ENCODE measurements at places on chromosomes 1 and 21.

- peak; percentile 80 for DNase-seq
Measured at GRCh38 chr1:213244664-213245091, 193.6 kb downstream of the RPS6KC1 start.

GRCh38 chr1:212518188-212519054 lies 85.7 kb downstream of the NENF start:
- no peak for DNase-seq

- no peak for DNase-seq
Measured at GRCh38 chr1:204454476-204454875, 40.1 kb downstream of the PIK3C2B start.

DNA sequence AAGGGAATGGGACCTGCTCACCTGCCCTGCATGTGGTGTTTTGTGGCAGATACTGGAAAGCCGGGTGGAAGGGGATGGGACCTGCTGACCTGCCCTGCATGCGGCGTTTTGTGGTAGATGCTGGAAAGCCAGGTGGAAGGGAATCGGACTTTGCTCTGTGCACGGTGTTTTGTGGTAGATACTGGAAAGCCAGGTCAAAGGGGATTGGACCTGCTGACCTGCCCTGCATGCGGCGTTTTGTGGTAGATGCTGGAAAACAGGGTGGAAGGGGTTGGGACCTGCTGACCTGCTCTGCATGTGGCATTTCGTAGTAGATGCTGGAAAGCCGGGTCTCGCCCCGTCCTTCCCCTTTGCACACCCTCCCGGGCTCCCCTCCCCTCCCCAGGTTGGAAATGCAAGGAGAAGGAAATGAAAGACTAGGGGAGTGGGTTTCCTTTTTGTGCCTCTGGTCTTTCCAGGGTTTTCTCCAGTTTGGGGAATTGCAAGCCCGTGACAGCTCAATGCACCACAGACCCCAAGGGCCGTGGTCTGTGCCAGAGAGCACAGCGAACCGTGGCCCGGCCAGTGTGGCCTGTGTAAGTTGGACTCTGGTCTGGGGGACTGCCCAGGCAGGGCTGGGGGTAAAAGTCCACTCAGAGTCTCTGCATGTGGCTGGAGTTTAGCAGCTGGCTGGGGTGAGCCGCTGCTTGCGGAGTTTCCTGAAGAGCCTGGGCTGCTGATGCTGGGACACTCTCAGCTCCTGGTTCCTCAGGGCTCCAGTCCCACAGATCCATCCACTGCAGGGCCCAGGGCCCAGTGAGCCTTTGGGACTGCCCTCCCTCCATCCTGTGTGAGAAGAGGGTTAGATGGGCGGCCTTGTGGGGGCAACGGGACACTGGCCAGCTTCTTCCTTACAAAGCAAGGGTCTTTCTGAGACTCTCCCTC lies 105.5 kb downstream of the CRYAA start:
- DNase-seq = no peak

DNA sequence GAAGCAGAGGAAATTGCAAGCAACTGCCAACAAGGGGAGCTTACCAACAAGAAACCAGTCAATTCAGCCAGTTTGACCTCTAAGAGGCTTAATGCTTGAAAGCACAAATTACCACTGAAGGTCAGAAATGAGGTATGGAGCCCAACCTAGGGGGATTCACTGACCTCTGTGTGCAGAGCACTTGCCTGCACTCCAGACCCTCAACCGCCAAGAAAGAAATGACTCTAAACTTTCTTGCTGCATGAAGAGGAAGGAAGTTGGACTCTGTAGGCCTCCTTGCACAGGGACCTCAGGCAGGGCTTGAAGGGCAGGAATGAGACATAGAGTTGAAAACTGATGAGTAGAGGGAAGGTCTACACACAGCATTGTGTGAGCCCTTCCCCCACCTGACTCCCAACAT lies 10.0 kb downstream of the ARMH1 start:
- no peak for DNase-seq

DNA sequence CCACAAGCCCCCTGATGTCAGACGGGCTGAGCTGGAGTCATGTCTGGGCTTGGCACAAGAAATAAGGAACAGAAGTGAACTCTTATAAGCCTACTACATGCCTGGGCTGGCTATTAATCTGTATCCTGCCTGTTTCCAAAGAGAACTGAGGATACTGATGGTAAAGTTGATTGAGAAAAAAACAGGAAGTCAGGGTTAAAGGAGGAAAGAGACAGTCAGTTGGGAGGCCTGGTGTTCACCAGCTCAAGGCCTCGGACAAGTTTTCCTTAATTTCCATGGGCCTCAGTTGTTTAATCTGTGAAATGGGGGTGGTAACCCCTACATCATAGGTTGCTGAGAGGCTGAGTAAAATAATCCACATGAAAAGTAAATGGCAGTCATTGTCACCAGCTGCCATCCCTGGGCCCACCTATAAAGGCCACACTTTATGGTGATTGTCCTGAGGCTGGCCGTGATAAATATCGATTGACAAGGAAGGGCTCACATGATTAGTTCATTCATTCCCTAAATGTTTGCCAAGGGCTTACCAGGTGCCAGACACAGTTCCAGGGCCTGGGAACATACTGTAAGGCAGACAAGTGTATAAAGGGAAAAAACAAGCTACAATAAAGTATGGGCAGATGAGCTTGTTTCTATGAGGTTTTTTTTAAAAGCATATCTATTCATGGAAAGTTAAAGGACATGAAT lies 2.8 kb downstream of the ALDH4A1 start:
- no peak for DNase-seq

- DNase-seq = no peak
Measured at GRCh38 chr21:30243691-30244090, 27.8 kb upstream of the CLDN8 start.

- peak; percentile 55 for DNase-seq
Measured at GRCh38 chr1:185681034-185681633, 53.1 kb upstream of the HMCN1 start.

DNA sequence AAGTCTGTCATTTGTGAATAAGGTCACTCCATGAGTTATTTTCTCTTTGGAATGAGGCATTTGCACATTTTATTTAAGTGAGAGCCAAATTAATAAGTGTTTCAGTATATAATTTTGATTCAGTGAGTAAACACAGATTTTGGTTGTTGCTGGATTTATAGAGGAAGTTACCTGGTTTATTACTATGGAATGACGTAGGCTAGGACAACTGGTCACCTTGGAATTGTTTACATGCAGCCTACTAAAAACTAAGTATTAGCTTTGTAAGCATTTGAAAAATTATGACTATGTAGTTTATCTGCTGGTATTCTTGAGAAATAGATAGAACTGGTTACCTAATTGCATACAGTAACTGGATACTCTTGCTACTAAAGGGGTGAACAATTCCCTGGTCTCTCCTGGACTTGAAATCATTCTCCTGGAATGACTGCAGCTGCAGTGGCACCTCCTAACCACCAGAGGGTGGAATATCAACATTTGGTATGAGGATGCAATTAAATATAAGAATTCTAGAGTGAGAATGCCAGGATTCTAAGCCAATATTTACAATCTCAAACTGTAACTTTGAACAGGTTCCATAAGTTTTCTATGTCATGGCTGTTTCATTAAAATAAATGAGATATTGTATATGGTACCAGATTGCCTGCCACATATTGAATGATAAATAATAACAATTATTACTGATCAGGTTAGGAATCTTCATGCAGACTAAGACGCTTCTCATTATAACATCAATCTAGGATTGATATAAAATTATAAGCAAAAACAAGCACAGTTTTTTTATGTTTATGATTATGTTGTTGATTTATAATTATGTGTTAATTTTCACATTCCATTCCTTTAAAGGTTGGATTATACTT lies 3.5 kb upstream of the KRTAP27-1 start:
- peak; percentile 45 for DNase-seq

GRCh38 chr1:81226603-81226928 lies 574.2 kb upstream of the ADGRL2 start:
- DNase-seq = no peak

DNA sequence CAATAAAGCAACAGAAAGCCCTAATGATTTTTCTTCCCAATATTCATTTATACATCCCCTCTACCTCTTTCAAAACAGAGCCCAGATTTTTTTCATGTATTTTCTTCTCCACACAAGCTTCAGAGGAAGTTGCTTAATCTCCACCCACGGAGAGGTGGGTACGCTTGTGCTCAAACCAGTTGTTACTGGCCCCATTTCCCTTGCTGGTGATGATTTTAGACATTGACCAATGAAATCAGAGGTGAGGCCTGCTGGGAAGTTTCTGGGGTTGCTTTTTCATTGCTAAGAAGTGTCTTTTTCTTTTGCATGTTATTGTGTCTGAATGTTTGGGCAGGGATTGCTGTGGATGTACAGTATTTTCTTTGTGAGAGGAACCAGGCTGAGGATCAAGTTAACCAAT lies 448.1 kb upstream of the B3GALT2 start:
- no peak for DNase-seq

DNA sequence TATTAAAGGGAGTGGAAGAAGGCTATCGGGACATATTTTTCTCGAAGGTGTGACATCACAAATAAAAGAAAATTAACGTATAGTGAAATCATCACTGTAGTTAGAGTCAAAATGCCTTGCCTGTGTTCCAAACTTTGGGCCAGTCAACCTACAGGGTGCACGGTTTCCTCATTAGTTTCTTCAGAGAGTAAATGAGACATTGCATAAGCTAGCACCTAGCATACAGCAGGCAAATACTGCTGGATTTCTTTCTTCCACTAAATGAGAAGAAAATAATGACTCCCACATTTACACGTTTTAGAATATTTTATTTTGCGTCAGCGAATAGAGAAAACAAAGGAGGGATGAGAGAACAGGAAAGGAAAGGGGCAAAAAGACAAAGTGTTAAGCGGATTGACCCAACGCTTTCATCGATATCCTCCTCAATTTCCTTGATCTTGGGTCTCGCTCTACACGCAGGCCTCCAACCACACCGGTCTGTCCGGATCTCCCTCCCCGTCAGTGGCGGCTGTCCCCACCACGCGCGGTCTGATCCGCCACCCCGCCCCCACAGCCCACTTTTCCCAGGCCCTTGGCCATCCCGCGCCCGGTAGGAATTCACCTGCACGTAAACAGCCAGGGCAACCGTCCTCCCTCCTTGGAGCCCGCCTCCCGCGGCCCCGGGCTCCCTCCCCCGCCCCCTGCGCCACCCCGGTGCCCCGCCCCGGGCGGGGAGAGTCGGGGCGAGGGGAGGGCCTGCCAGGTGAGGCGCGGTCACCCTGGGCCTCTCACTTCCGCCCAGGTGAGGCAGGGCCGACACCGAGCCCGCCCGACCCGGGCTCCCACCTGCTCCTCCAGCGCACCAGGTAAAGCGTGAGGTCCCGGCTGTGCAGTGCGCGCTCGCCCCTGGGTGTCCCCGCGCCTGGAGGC lies at the start of gene PATJ:
TSS of gene PATJ (plus strand) at position 770 of the 909 bp plus-strand sequence. CDS start 20,413 bp downstream, outside the sequence.
- peak; percentile 69 for DNase-seq

DNA sequence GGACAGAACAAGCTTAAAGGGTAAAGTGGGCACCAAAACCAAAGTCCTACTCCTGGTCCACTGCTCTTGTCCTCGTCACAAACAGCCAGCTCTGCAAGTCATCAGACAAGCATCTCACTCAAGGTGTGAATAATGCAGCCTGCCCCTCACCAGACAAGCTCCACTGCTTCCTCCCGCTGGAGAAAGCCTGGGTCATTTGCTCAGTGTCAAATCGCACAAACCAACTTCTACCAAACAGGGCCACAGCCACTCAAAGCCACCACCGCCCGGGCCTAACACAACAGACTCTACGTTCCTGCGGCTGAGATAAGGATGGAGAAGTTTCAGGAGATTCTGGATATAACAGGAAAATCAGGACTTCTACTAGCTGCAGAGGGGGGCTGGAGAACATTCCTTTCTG lies 3.3 kb downstream of the SSBP3 start:
- no peak for DNase-seq

DNA sequence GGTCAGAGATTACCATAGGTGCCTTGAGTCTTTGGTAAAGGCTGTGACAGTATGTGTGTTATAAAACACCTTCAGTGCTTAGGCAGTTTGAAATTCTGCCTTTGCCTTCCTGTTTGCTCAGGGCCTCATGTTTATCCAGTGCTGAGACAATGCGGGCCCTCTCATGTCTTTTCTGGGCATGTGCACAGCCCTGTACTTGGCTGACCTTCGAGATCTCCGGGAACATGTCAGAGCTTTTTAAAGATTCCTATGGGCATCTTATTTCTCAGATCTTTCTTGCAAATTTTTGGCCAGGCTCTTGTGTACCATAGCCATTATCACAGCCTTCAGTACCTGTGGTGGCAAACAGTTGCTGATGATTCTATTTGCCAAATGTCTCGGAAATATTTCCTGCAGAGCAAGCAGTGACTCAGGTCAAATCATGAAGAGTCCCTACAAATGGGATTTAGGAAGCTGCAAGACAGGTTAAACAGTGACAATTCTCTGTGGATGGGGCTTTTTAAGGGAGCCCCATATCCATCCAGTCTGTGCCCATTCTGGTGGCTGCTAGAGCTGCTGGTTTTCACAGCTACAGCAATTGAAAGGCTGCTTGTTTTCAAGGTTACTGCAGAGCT lies 42.1 kb downstream of the HOOK1 start:
- peak; percentile 5 for DNase-seq

DNA sequence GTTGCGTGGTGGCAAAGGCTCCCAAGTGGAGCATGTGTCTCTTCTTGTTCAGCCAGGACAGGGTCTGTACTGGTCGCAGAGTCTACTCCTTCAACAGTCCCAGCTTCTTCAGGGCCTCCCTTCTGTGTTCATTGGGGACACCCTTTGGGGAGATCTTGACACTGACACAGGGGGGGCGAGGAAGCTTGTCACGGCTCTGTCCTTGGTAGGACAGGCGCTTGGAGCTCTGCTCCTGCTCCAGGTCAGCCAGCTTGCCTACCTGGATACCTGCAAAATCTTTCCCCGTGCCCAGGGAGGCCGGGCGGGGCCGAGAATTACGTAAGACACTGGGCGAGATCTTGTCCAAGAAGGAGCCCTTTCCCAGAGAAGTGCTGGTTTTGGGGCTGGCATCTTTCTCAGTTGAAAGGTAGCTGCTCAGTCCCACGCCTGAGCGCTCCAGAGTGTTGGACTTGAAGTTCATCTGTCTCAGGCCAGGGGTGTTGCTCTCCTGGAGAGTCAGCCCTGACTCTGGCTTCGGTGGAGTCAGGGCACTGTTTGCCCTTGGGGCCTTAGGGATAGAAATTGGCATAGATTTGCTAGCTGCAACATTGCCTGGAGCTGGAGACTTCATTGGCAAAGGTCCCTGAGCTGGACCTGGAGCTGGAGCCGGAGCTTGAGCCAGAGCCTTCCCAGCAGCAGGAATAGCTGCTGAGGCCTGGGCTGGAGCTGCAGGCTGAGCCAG lies 10.5 kb downstream of the C1orf116 start:
- no peak for DNase-seq

- DNase-seq = peak; percentile 39
Measured at GRCh38 chr1:8363767-8364301, 45.9 kb downstream of the SLC45A1 start.

DNA sequence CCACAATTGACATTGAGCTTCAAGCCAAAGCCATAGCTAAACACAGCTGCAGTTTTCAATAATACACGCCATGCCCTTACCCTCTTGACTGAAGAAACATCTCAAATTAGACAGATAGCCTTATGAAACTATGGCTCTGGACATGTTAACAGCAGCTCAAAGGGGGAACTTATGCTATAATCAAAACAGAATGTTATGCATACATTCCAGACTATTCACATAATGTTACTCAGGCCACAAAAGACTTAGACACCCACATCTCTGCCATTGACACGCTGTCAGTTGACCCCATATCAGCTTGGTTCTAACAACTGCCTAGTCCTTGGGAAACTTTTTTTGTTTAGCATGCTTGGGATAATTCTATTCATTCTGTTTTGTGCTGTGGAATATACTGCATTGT lies 2.3 kb upstream of the NENF start:
- DNase-seq = no peak

GRCh38 chr1:243791586-243792267 lies 58.3 kb downstream of the AKT3 start:
- no peak for DNase-seq

Data from tongue (tissue), 3 donors.